ENCODE measurements at places on chromosomes 5 and 9.

DNA sequence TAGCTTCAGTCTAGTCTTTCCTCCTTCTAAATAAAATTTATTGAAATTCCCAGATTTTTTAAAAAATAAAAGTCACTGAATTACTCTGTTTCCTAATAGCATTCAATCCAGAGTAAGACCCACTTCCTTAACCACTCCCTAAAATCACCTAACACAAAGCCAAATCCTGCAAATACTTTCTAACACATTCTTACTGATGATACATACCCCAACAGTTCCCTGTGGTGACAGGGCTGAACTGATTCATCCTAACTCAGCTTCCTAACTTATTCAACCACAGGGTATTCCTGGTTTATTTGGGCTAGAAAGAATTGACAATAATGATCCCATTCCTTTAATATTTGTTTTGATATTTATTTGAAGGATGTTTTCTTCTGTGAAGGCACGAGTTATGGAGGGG lies 40.7 kb upstream of the ZNF300 start:
- DNase-seq, result no peak

- DNase-seq, result no peak
These were observed 147.6 kb upstream of the NR3C1 start for GRCh38 chr5:143550986-143551630.

GRCh38 chr9:79154806-79155205 lies 417.0 kb upstream of the TLE4 start:
- DNase-seq, result no peak

DNA sequence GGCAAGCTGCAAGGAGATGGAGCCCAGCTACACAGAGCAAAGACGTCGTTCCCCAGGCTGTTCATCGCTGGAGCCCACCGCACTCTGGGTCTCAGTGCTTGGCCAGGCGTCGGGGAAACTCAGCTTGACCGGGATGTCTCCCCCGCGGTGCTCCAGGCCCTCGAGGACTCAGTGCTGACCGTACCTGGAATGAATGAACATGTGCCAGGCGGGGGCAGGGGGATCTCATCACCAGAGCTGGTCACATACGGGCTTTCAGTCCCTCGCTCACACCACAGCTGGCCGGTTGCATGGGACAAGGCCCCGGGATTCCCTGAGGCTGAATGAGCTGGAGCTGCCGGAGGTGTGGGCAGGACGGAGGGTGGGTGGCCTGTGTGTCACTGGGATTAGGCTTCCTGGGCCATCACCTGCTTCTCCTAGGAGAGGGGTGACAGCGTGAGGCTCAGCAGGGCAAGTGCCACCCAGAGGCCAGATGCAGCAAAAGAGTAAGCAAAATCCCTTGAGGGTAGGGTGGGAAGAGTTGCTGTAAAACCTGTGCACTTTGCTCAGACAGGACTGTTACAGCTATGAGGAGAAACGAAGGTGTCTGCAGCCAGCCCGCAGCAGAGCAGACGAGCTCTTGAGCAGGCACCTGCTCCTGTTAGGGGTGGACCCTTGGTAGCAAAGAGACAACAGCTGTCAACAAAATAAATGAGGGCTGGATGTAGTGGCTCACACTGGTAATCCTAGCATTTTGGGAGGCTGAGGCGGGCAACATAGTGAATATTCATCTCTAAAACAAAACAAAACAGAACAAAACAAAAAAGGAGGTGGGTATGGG lies 70.7 kb upstream of the RAPGEF1 start:
- no peak for DNase-seq

DNA sequence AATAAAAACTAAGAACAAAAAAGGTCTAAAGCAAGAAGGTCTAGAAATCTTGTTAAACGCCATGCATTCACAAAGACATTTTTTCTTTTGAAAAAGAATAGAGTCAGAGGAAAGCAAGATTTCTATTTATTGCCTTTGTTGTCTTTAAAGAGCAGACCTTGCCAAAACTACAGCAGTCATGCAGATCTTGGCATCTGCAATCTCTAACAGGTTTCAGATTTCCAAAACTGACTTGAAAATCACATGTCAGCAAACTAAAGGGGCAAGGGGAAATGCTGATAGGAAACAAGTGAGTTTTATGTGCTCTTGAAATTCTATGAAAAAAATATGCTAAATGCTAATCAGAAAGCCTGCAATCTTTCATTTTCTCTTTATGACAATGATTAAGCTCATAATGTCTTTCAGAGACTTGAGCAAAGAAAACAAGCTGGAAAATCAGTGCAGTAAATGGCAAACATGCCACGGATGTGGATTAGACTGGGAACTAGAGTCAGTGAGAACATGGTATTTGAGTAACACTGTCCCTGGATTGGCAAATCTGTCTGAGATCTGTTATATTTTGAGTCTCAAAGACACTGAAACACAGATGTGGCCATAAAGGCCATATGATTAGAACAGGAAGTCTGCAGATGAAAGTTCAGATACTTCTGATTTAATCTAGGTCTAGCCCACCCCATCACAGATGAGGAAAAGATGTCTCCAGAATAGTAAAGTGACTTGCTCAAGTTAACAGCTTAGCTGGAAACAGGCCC lies 361.4 kb upstream of the RPS23 start:
- no peak for DNase-seq

DNA sequence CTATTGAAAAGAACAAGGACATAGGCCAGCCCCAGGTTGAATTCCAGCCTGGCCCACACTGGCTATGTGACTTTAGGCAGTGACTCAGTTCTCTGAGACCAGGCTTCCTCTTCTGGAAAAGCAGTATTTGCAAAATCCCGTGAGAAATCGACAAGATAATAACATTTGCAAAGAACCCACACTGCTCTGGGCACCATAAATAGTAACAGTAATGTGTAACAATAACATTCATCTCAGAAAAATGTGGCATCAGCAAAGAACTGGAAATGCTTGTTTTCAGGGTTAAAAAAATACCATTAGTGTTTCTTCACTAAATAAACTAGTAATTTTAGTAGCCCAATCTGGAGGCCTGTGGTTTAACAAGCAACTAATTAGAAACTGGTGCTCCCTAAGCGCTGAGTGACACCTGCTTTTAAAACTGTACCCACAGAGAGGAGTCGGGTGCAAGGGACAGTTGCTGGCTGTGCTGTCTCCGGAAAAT lies 148.4 kb downstream of the TTLL11 start:
- DNase-seq, result no peak

GRCh38 chr5:140996060-140996459 lies 29.8 kb downstream of the PCDHAC2 start:
- DNase-seq, result no peak

- no peak for DNase-seq
These were observed 659.2 kb upstream of the CHD1 start for GRCh38 chr5:99587983-99588382.

GRCh38 chr5:54205453-54205852 lies 104.9 kb downstream of the ARL15 start:
- no peak for DNase-seq

- no peak for DNase-seq
These were observed 10.8 kb downstream of the UBLCP1 start for GRCh38 chr5:159273923-159274322.

All from stimulated activated CD4-positive, alpha-beta T cell treated with anti-CD3 and anti-CD28 coated beads, TNF-alpha, amount 100 ng/mL, for 1 hour (primary cell).